ENCODE measurements at places on chromosomes 16 and 17. TPM values are rescaled to one million over a fixed set of nuclear protein-coding genes. Genes with fewer than 3 reads are reported as not detected.

Gene TNFRSF12A
- polyA plus RNA-seq = 18.2 TPM

Gene CCL4
- 3.2 TPM for polyA plus RNA-seq

Gene TMEM114
- polyA plus RNA-seq = 0.23 TPM

Gene CLEC3A
- polyA plus RNA-seq = 0.14 TPM

Gene KAT7
- 48.0 TPM for polyA plus RNA-seq

Gene TNP2
- not detected for polyA plus RNA-seq

DNA sequence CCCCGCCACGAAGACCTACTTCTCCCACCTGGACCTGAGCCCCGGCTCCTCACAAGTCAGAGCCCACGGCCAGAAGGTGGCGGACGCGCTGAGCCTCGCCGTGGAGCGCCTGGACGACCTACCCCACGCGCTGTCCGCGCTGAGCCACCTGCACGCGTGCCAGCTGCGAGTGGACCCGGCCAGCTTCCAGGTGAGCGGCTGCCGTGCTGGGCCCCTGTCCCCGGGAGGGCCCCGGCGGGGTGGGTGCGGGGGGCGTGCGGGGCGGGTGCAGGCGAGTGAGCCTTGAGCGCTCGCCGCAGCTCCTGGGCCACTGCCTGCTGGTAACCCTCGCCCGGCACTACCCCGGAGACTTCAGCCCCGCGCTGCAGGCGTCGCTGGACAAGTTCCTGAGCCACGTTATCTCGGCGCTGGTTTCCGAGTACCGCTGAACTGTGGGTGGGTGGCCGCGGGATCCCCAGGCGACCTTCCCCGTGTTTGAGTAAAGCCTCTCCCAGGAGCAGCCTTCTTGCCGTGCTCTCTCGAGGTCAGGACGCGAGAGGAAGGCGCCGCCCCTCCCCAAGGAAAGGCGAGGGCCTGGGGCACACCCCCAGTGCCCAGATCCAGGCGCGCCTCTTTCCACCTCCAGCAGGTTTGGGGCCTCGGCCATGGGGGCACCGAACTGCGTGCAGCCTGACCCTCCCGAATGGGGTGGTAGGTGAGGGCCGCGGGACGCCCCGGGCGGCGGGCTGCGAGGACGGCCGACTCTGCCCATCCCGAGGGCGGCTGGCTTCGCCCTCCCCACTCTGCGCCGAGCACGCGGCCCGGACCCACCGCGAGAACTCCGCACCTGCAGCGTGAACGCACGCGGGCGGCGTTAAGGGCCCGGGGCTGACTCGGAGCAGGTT is 664 bp downstream of the HBQ1 start:
- no peak for DNase-seq

GRCh38 chr17:81453076-81453475 is 57.8 kb downstream of the BAHCC1 start:
- DNase-seq = no peak

GRCh38 chr17:2068519-2069051 is 13.7 kb downstream of the HIC1 start:
- no peak for DNase-seq

DNA sequence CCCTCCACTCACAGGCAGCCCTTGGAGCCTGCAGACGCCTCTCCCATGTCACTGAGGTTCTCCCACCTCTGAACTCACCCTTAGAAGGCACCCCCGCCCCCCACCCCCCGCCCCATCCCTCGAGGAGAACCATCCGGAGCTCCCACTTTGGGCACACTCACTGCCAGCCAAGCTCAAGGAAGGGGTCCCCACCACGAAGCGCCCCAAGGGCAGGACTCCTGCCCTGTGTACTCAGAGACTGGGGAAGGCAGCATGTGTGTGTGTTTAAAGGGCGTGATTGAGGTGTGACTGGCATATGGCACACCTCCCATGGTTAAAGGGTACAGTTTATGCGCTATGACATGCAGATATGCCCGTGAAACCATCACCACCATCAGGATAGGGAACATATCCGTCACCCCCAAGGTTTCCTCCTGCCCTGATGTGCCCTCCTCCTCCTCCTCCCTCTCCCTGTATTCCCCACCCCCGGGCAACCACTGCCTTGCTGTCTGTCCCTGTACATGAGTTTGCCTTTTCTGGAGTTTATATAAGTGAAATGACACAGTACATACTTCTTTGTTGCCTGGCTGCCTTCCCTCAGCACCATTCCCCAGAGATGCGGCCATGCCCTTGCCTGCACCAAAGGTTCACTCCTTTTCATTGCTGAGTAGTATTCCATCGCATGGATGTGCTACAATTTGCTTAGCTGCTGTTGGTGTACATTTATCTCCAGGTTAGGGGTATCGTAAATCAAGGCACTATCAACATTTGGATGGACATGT is 14.0 kb upstream of the RBFOX3 start:
- DNase-seq = no peak

DNA sequence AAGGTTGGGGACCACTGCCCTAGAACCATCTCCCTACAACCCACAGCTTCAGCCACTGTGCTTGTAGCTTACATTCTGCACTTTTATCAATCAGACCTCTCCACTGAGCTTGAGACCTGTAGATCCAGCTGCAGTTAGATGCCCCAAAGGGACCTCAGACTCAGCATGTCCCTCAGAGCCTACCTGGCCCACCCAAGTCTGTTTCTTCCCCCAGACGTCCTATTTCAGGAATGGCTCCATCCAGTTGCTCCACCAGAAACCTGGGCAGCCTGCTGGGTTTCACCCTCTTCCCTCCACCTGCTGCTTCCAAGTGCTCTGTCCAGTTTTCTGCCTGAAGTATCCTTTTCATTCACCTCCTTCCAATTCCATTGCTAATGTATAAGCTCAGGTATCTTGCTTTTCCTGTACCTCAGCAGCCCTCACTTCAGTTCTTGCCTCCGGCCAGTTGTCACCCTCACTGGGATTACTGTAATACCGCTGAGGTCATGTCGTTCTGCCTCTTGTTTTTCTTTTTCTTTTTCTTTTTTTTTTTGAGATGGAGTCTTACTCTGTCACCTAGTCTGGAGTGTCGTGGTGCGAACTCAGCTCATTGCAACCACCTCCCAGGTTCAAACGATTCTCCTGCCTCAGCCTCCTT is 55.0 kb downstream of the GNA13 start:
- DNase-seq = no peak

- DNase-seq = no peak
Observed at GRCh38 chr17:79799174-79799537, 2.3 kb upstream of the CBX8 start.

GRCh38 chr16:49543631-49543946 is 170.0 kb downstream of the C16orf78 start:
- DNase-seq = no peak

GRCh38 chr16:1677339-1677738 is 740 bp upstream of the JPT2 start:
- no peak for DNase-seq

Data from right renal pelvis (tissue), 4 donors.